ENCODE measurements at places on chromosomes 1 and 21.

DNA sequence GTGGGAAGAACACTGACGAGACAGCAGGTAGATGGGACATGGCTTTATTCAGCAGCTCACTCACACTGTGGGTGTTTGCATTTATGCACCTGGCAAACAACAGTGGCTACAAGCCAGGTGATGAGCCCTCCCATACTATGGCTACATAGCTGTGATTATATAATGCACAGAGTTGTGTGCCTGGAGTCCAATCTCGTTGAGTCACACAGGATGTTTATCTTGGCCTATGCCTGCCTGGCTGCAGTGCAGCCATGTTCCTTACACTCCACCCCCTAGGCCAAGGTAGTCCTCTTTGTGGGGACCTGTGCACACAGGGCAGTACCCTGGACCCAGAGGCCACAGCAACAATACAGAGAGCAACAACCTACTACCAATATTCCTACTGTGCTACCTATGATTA lies 1643.8 kb downstream of the MRPL39 start:
- no peak for DNase-seq

GRCh38 chr1:28171246-28171645 lies 5.2 kb downstream of the PTAFR start:
- DNase-seq, result no peak

DNA sequence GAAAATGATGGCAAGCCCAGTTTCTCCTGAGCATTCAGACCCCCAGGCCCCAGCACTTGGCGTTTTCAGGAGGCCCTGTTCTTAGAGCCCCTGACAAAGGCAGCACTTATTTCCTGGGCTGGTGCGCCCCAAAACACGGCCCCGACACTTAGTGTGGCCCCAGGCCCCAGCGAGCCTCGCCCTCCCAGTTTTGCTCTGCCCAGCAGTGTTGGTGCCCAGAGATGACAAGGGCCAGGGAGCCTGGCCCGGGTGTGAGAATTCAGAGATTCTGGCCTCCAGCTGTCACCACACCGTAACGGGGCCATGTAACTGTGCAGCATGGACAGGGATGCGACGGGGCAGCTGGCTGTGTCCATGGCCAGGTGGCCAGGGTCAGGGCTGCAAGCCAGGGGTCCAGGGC lies 18.0 kb upstream of the ARHGEF16 start:
- no peak for DNase-seq

DNA sequence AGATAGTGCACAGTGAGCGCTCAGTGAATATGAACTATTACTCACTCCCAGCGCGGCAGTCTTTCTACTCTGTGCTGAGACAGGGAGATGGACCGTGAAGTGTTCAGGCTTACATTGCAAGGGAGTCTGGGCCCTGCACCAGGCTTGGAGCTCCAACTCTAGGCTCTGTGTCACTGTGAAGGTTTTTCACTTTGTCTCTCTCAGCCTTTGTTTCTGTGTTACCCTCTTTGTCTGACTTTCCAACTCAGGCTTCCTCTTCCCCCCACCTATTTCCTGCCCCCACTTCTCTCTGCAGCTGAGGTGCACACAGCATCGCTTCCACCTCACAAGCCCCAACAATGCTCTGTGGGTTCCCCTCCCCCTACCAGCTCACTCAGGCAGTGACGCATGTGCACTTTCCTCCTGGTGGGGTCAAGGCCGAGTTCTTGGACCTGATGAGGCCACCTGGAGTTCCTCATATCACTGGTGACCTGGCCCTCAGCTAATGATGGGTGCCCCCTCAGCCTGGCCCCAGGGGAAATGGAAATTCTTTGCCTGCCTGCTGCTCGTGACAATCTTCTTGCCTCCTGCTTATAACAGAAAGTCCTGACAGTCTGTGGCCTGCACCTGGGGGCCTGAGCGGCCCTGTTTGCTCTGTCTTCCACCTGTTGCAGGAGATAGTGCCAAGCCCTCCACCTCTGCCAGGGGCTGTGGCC lies 1.1 kb upstream of the LCK start:
- peak; percentile 52 for DNase-seq

- no peak for DNase-seq
Measured at GRCh38 chr1:2377751-2378440, 13.5 kb downstream of the MORN1 start.

DNA sequence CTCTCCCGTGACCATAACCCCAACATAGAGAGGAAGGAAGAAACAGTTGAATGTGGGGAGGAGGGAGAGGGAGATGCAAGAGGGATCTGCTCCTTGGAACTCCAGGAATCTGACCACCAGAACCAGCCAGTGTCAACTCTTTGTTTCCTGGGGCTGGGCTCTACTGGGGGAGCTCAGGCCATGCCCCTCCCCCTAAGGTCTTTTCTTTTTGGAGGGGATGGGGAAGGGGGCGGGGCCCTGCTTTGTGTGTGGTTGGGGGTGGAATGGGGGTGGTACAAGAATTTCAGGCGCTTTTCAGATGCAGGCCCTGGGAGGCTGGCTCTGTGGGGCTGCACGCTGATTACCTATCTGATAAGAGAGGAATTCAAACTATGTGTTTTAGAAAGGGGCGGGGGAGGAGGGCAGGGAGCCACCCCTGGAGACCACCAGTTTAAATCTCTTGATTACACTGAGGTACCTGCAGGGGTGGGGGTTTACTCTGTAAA lies 8.3 kb downstream of the LIN28A start:
- no peak for DNase-seq

DNA sequence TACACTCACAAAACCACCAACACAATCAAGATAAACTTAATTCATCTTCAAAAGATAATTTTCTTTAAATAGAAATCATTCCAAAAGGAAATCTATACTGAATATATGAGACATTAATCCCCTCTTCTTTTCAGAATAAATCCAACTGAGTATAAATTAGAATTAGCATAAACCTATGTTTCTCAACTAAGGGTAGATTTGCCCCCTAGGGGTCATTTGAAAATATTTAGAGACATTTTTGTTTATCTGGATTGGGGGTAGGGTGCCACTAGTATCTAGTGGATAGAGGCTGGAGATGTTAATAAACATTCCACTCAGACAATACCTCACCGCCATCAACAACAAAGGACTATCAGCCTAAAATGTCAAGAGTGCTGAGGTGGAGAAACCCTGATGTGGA lies 6.5 kb upstream of the TNFSF4 start:
- no peak for DNase-seq

DNA sequence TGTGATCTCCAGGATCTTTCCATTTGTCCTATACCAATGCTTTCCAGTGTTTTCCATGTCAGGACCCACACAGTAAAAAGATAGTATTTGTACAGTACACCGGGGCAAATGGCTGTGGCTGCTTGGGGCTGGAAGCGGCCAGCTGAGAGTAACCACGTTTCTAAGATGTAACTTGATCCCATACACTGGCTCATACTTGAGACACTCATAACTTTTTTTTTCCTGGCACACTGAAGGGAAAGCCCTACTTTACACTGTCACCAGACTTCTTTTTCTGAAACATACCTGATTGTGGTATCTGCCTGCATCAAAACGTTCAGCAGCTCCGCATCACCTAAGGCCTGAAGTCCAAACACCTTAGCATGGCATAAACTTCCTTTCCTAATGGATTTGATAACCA lies 21.6 kb downstream of the VPS13D start:
- DNase-seq, result no peak

- DNase-seq, result no peak
Measured at GRCh38 chr1:88327391-88328267, 356.4 kb upstream of the PKN2 start.

- DNase-seq, result peak; percentile 52
Measured at GRCh38 chr1:178650934-178651511, 74.0 kb upstream of the RALGPS2 start.

- no peak for DNase-seq
Measured at GRCh38 chr1:53560581-53561502, 101.6 kb downstream of the DMRTB1 start.

DNA sequence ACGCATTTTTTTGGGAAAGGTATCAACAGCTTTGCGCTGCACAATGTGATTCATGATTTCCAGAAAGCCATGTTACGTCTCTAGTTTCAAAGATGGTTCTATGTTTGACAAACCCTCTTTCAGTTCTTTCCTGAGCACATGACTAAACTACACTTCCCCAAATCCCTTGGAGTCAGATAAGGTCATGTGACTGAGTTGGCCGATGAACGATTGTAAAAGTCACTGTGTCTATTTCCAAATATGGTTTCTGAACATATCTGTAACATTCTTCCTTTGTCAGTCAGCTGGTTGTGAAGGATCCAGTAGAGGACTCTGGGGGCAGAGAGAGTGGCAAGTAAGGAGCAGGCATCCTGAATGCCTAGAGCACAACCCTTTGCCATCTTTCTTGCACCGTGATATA lies 35.4 kb downstream of the TMPRSS15 start:
- no peak for DNase-seq

GRCh38 chr21:15775981-15776380 lies 46.2 kb downstream of the USP25 start:
- DNase-seq, result no peak

GRCh38 chr21:28522014-28522799 lies 470.5 kb downstream of the LTN1 start:
- DNase-seq, result peak; percentile 84

GRCh38 chr1:13697738-13698137 lies 2.2 kb upstream of the PRDM2 start:
- DNase-seq, result no peak

GRCh38 chr1:34924759-34925555 lies 4.5 kb downstream of the DLGAP3 start:
- DNase-seq, result peak; percentile 89

DNA sequence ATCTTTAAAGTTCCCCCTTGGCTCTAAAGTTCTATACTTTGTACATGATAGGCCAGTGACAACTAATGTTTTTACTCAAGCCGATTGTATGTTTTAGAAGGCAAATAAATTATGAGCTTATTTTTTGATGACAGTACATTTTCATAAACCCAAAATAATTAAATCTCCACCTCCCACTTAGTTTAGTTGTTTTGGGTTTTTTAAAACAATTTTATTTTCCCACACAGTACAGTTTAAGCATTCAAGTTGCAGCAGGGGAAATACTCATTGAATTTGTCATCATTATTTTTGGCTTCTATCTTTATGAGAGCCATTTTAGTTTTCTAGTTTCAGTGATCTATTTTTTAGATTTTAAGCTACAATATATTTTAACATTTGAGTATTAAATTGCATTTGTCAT lies 93.6 kb downstream of the OLFML2B start:
- DNase-seq, result no peak
